ENCODE measurements at places on chromosomes 1 and 21. TPM values are rescaled to one million over a fixed set of nuclear protein-coding genes. Genes with fewer than 3 reads are reported as not detected.

- no peak overlapping the region for H3K27ac ChIP-seq
- no peak for DNase-seq
- peaks cover 15% of the 10 kb centered on the region for H3K4me1 ChIP-seq
- H3K27me3 ChIP-seq: no peaks in the 10 kb centered on the region
- H3K4me3 ChIP-seq: no peak overlapping the region
Measured at GRCh38 chr1:244319283-244320132, 132.2 kb downstream of the ADSS2 start.

DNA sequence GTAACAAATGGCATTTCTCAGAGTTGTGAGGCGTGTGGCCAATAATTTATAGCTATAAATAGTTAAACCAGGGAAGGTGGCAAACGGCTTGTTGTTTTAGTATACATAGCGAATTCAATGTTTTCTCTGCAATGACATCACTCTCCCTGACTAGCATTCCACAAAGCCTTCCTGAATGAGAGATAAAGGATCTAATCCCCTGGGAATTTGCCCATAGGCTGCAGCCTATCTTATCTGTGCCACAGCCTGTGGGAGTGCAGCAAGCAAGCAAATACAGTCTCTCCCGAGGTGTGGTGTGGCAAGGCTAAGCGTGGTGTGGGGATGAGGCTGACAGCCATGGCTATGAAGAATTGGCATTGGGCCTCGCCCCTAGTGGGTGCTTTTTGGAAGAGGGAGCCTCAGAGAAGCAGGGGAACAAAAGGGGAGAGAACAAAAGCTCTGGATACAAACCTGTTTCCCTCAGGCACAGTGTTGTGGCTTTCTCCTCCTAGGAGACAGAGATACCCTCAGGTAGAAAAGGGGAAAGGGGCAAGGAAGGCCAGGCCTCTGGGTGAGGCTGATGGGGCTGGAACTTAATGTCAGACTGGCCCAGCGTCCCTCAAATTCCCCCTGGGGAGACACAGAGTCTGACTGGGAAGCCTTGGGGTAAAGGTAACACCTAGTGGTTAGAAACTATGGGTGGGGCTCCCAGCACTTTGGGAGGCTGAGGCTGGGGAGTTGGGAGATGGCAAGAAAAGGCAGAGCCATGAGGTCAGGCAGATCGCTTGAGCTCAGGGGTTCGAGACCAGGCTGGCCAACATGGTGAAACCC lies 8.9 kb downstream of the TAGLN2 start:
- H3K27ac ChIP-seq: peak overlapping the region; percentile 25
- H3K4me1 ChIP-seq: peaks cover 28% of the 10 kb centered on the region
- peaks cover 17% of the 10 kb centered on the region for H3K36me3 ChIP-seq
- H3K27me3 ChIP-seq: no peaks in the 10 kb centered on the region

- no peaks in the 10 kb centered on the region for H3K27me3 ChIP-seq
- peak overlapping the region; percentile 86 for H3K4me3 ChIP-seq
- no peak for DNase-seq
- H3K36me3 ChIP-seq: no peaks in the 10 kb centered on the region
- peak overlapping the region; percentile 89 for H3K27ac ChIP-seq
Measured at GRCh38 chr1:52552236-52552504, 722 bp downstream of the TUT4 start.

GRCh38 chr1:54571326-54571725 lies 23.3 kb downstream of the ACOT11 start:
- no peaks in the 10 kb centered on the region for H3K27me3 ChIP-seq
- no peak overlapping the region for H3K4me3 ChIP-seq
- no peaks in the 10 kb centered on the region for H3K36me3 ChIP-seq
- no peaks in the 10 kb centered on the region for H3K4me1 ChIP-seq
- no peak overlapping the region for H3K27ac ChIP-seq

- no peak overlapping the region for H3K4me3 ChIP-seq
- DNase-seq: peak; percentile 83
- H3K4me1 ChIP-seq: no peaks in the 10 kb centered on the region
- no peaks in the 10 kb centered on the region for H3K36me3 ChIP-seq
- no peaks in the 10 kb centered on the region for H3K27me3 ChIP-seq
- H3K27ac ChIP-seq: no peak overlapping the region
Measured at GRCh38 chr21:36028127-36029069, 31.9 kb downstream of the SETD4 start.

DNA sequence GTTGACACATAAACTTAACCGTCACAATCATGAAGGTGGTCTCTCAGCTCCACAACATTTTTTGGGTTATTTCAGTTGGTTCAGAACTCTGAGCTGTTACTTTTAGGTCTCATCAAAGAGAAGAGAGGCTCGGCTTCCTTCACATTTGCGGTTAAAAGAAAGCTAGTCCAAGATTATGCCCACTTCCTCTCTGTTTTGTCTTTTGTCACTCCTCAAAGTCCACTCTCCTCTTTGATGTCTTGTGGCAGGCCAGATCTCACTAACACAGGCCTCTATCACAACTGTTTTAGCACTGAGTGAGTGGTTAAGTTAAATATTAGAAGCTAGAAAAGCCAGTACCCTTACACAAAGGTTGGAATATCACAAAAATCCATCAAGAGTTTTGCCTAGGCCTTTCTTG lies 195.7 kb downstream of the FCRL5 start:
- no peaks in the 10 kb centered on the region for H3K4me1 ChIP-seq
- H3K27me3 ChIP-seq: no peaks in the 10 kb centered on the region
- no peaks in the 10 kb centered on the region for H3K36me3 ChIP-seq
- DNase-seq: no peak
- no peak overlapping the region for H3K4me3 ChIP-seq
- no peak overlapping the region for H3K27ac ChIP-seq

- no peaks in the 10 kb centered on the region for H3K4me1 ChIP-seq
- no peaks in the 10 kb centered on the region for H3K36me3 ChIP-seq
- no peaks in the 10 kb centered on the region for H3K27me3 ChIP-seq
- no peak for DNase-seq
- H3K27ac ChIP-seq: no peak overlapping the region
- no peak overlapping the region for H3K4me3 ChIP-seq
Measured at GRCh38 chr1:16158025-16158424, 2.2 kb upstream of the EPHA2 start.

- no peak overlapping the region for H3K27ac ChIP-seq
- H3K27me3 ChIP-seq: no peaks in the 10 kb centered on the region
- DNase-seq: no peak
- H3K4me1 ChIP-seq: no peaks in the 10 kb centered on the region
Measured at GRCh38 chr1:93700532-93701469, 19.2 kb upstream of the BCAR3 start.

GRCh38 chr1:175204330-175204729 lies 11.8 kb upstream of the KIAA0040 start:
- H3K27ac ChIP-seq: no peak overlapping the region
- H3K4me1 ChIP-seq: no peaks in the 10 kb centered on the region
- no peak overlapping the region for H3K4me3 ChIP-seq
- no peaks in the 10 kb centered on the region for H3K36me3 ChIP-seq

DNA sequence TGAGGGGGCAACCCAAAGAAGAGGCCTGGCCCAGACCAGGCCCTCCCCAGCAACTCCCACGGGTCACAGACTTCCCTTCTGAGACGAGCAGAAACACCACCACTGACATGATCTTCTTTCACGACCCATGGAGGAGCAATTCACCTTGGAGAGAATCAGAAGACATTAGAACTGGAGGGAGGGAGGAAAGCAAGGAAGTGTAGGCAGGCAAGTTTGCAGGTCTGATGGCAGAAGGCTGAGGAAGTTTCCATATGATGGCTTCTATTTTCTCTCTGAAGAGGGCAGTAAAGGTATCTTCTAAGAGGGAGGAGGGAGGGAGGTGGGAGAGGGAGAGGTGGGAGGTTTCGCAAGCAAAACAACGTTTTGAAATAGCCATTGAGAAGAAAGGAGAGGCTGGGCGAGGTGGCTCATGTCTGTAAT lies 1.4 kb upstream of the UBXN10 start:
- H3K27me3 ChIP-seq: no peaks in the 10 kb centered on the region
- no peak overlapping the region for H3K27ac ChIP-seq
- no peaks in the 10 kb centered on the region for H3K36me3 ChIP-seq

- no peak overlapping the region for H3K4me3 ChIP-seq
- peaks cover 6% of the 10 kb centered on the region for H3K4me1 ChIP-seq
- no peaks in the 10 kb centered on the region for H3K36me3 ChIP-seq
- H3K27ac ChIP-seq: peak overlapping the region; percentile 48
- no peak for DNase-seq
- H3K27me3 ChIP-seq: no peaks in the 10 kb centered on the region
Measured at GRCh38 chr1:82225421-82226185, 424.9 kb downstream of the ADGRL2 start.

- H3K4me3 ChIP-seq: no peak overlapping the region
- H3K36me3 ChIP-seq: no peaks in the 10 kb centered on the region
- DNase-seq: no peak
- no peaks in the 10 kb centered on the region for H3K27me3 ChIP-seq
Measured at GRCh38 chr1:22745669-22746585, 35.3 kb downstream of the EPHB2 start.

DNA sequence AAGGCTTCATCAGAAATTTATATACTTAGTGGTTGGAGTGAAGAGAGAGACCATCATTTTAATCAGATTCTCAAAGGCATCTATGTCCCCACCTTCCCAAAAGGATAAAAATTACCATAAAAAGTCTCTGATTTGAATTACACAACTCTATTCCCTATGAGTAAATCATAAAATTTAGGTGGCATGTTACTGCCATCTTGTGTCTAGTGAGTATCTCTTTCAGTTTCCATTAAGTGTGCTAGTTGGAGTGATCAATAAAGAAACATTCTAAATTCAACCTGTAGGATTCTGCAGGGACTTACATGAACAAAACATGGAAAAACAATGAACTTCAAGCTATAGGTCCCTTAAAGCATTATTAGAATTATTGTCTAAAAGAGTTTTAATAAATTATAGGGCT lies 655.4 kb downstream of the LTN1 start:
- H3K4me3 ChIP-seq: no peak overlapping the region
- DNase-seq: no peak
- H3K27me3 ChIP-seq: no peaks in the 10 kb centered on the region
- H3K36me3 ChIP-seq: no peaks in the 10 kb centered on the region
- no peaks in the 10 kb centered on the region for H3K4me1 ChIP-seq

DNA sequence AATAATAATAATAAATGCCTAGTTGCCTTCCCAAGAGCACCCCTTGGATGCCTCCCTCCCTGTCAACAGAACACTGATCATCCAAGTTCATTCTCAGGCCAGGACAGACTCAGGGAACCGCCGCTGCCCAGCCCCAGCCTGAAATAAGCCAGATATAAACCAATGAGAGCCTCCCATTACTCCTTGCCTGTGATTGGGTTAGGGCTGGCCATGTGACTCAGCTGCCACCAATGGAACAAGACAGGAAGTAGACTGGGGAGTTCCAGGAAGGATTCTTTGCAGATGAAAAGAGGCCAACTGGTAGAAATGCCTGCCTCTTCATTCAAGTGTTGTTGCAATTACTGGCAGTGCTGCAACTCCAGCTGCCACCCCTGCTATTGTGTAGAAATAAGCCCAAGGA lies 146.4 kb upstream of the TIAM1 start:
- no peaks in the 10 kb centered on the region for H3K27me3 ChIP-seq
- DNase-seq: no peak
- H3K4me1 ChIP-seq: no peaks in the 10 kb centered on the region
- H3K27ac ChIP-seq: no peak overlapping the region
- H3K4me3 ChIP-seq: no peak overlapping the region
- no peaks in the 10 kb centered on the region for H3K36me3 ChIP-seq

DNA sequence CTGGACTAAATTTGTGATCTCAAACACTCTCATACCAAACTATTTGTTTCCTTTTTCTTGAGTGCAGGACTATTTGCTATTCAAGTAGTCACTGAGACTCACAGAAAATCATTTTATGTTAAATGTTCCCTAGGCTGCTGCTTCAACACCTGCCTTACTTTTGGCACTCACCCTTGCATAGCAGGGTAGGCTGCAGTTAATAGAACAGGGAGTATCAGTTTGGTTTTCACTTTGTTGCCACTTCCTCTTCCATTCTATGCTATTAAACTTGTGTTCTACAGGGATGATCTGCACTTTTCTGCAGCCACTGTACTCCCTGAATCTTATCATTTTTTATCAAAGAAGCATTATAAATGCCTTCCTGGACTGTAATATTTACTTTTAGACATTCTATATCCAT lies 148.7 kb upstream of the PRMT6 start:
- DNase-seq: no peak
- H3K27ac ChIP-seq: no peak overlapping the region
- no peaks in the 10 kb centered on the region for H3K4me1 ChIP-seq
- H3K27me3 ChIP-seq: no peaks in the 10 kb centered on the region
- H3K4me3 ChIP-seq: no peak overlapping the region

- H3K36me3 ChIP-seq: no peaks in the 10 kb centered on the region
- no peak overlapping the region for H3K4me3 ChIP-seq
- no peaks in the 10 kb centered on the region for H3K27me3 ChIP-seq
- H3K4me1 ChIP-seq: no peaks in the 10 kb centered on the region
- no peak for DNase-seq
- no peak overlapping the region for H3K27ac ChIP-seq
Measured at GRCh38 chr21:44295646-44296045, 4.2 kb upstream of the PFKL start.

DNA sequence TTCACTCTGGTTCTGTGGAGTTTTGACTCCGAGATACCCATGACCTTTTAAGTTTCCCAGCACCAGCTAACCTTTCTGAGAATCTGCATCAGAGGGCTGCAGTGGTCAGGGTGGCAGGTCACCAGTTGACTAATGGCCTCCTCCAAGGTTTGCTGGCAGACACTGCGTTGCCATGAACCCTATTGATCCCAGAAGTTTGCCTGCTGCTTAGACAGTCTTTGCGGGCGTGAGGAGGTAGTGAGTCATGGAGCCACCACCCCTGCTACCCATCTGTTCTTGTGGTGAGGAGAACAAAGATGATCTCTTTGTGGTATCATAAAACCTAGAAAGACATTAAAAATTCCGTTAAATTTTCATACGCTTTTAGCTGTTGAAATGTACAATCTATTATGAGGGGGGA lies 180.4 kb downstream of the FGGY start:
- no peaks in the 10 kb centered on the region for H3K27me3 ChIP-seq
- no peak overlapping the region for H3K27ac ChIP-seq
- H3K36me3 ChIP-seq: no peaks in the 10 kb centered on the region
- no peak overlapping the region for H3K4me3 ChIP-seq
- no peak for DNase-seq

- no peak overlapping the region for H3K27ac ChIP-seq
- H3K36me3 ChIP-seq: no peaks in the 10 kb centered on the region
- no peak overlapping the region for H3K4me3 ChIP-seq
- DNase-seq: no peak
- H3K27me3 ChIP-seq: no peaks in the 10 kb centered on the region
Measured at GRCh38 chr1:76682138-76682537, 185.1 kb upstream of the ST6GALNAC5 start.

- H3K4me3 ChIP-seq: no peak overlapping the region
- DNase-seq: no peak
- H3K4me1 ChIP-seq: no peaks in the 10 kb centered on the region
- H3K27me3 ChIP-seq: no peaks in the 10 kb centered on the region
- no peak overlapping the region for H3K27ac ChIP-seq
Measured at GRCh38 chr1:100718581-100718980, 961 bp upstream of the VCAM1 start.

PER3 gene
- total RNA-seq: 13.5 TPM

PRUNE1 gene
- total RNA-seq: 6.4 TPM

LYPD8 gene
- not detected for total RNA-seq

TCHH gene
- 0.03 TPM for total RNA-seq

S100A6 gene
- 21.4 TPM for total RNA-seq

TINAGL1 gene
- total RNA-seq: 22.6 TPM

IQGAP3 gene
- 0.70 TPM for total RNA-seq

BRINP3 gene
- not detected for total RNA-seq

SLAMF6 gene
- total RNA-seq: 0.22 TPM

GNAT2 gene
- not detected for total RNA-seq

Measured in pancreas (tissue), 10 donors.